ENCODE measurements at places on chromosomes 7 and 10. TPM values are rescaled to one million over a fixed set of nuclear protein-coding genes. Genes with fewer than 3 reads are reported as not detected.

Gene DYNC1I1
- polyA plus RNA-seq: 0.06 TPM

Gene ANKRD61
- polyA plus RNA-seq: 0.22 TPM

Gene TAC1
- not detected for polyA plus RNA-seq

Gene ADAMTS14
- 4.6 TPM for polyA plus RNA-seq

Gene MEIG1
- 0.21 TPM for polyA plus RNA-seq

Gene TBL2
- 45.8 TPM for polyA plus RNA-seq

Gene FAM185A
- 4.0 TPM for polyA plus RNA-seq

Gene VKORC1L1
- polyA plus RNA-seq: 21.3 TPM

Gene PAPOLB
- not detected for polyA plus RNA-seq

Gene TET1
- polyA plus RNA-seq: 2.4 TPM

Gene CYP3A4
- not detected for polyA plus RNA-seq

Gene CYP3A7
- polyA plus RNA-seq: 0.17 TPM

Gene SPDYE9
- 0.06 TPM for polyA plus RNA-seq

Gene COL26A1
- polyA plus RNA-seq: 0.06 TPM

Gene SPDYE11
- polyA plus RNA-seq: 0.06 TPM

Gene PTPRZ1
- polyA plus RNA-seq: not detected

Gene MOGAT3
- polyA plus RNA-seq: not detected

Gene ERVW-1
- not detected for polyA plus RNA-seq

Gene BICC1
- 29.0 TPM for polyA plus RNA-seq

Gene SPOCK2
- polyA plus RNA-seq: 0.02 TPM

Gene SGCE
- polyA plus RNA-seq: 76.7 TPM

Gene VAX1
- not detected for polyA plus RNA-seq

Gene PTN
- polyA plus RNA-seq: 136 TPM

Gene ZNF33A
- 10.5 TPM for polyA plus RNA-seq

Gene ITPRID1
- not detected for polyA plus RNA-seq

All from AG04450 (cell line).